ENCODE measurements at places on chromosomes 16 and 17.
A peak's percentile ranks its signal among the peaks of the same experiment; 100 is the strongest.

DNA sequence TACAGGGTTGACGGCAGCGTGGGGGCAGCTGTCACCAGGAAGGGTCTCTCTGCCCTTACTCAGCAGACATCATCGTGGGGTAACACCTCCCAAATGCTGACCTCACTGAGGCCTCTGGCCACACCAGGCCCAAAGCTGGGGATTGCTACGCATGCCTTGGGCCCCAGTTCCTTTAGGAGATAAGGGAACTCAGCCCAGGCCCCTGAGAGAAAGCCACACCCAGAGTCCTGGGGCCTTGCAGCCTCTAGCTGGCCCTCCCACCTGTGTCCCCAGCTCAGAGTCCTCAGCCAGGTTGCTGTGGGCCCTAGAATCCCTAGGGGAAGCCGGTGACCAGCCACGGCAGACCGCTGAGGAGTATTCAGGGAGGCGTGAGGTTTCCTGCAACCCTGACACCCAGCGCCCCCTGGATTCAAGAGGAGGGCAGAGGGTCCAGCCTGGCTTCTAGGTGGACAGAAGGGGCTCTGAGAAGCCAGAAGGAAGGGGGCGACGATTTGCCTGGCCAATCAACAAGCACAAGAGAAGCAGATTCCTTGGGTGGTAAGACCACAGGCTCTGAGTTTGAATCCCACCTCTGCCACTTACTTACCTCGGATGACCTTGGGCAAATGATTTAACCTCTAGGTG lies 10.3 kb upstream of the GINS2 start:
- no peak for DNase-seq

- no peak for DNase-seq
Observed at GRCh38 chr17:41413982-41414381, 10.4 kb downstream of the KRT37 start.

DNA sequence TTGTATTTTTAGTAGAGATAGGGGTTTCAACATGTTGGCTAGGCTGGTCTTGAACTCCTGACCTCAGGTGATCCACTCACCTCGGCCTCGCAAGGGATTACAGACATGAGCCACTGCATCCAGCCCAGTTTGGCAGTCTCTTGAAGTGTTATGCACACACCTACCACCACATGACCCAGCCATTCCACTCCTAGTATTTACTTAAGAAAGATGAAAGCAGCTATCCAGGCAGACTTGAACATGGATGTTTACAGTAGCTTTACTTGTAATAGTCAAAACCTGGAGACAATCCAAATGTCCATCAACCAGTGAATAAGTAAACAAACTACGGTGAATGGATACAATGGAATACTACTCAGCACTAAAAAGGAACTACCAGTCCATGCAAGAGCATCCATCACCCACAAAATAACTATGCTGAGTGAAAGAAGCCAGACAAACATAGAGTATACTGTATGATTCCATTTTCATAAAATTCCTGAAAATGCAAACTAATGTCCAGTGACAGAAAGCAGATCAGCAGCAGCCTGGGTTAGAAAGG lies 37.8 kb upstream of the RASD1 start:
- no peak for DNase-seq

GRCh38 chr17:52660692-52661091 lies 502.2 kb upstream of the CA10 start:
- no peak for DNase-seq

DNA sequence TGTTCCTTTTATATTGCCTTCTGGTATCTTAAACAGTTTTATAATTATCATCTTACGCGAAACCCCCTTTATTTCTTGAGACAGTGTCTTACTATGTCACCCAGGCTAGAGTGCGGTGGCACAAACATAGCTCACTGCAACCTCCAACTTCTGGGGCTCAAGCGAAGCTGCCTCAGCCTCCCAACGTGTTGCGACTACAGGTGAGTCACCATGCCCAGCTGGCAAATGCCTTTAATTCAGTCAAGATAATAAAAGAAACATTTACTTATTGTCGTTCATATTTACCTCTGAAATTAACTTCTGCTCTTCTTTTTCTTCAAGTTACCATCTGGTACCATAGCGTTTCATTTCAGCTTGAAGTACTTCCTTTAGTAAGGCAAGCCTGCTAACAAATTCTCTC lies 43.9 kb downstream of the FBXL20 start:
- DNase-seq = no peak

DNA sequence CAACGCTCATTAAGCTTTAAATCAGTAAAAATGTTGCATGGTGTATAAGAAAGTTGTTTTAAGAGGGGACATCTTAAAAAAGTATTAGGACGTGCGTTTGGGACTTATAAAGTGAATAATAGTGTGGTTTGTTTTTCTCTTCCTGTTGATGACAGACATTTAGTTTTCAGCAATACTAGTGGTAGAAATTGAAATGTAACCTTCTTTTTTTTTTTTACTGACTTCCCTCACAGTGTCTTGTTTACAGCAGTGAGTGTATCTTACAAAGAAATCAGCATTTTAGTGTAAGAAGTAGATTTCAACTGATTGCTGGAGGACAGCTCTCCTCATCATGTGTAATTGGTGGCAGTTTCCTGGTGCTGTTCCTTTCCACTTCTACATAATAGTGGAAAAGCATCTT lies 39.6 kb downstream of the CYLD start:
- DNase-seq = no peak

DNA sequence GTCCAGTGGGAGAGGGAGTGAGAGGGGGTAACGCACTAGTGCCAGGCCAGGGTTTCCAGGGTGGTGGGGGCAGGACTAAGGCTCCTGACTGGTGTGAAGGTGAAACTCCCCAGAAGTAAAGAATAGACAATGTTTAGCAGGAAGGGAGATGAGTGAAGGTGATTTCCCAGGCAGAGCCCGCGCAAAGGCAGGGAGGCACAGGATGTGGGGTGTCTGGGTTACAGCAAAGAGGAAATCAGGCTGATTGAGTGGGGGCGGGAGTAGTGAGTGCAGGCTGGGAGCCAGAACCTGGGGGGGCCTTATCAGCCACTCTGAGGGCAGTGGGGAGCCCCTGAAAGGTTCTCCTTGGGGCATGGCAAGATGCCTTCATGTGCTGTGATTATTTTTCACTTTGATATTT lies 167.5 kb downstream of the UTP18 start:
- DNase-seq = peak; percentile 21

GRCh38 chr16:75143941-75144340 lies 4.4 kb upstream of the ZFP1 start:
- no peak for DNase-seq

All from stimulated activated CD8-positive, alpha-beta memory T cell treated with anti-CD3 and anti-CD28 coated beads, Interleukin-4, amount 100 ng/mL, for 4 hours (primary cell).